Panc1 (cell line): ENCODE measurements at places on chromosomes 7 and 10. TPM values are rescaled to one million over a fixed set of nuclear protein-coding genes. Genes with fewer than 3 reads are reported as not detected.
A peak's percentile ranks its signal among the peaks of the same experiment; 100 is the strongest.

Gene VAX1
- total RNA-seq, result 4.6 TPM

Gene FAM180A
- not detected for total RNA-seq

Gene OR13A1
- total RNA-seq, result not detected

Gene AMPH
- not detected for total RNA-seq

Gene LIPM
- not detected for total RNA-seq

Gene SVOPL
- not detected for total RNA-seq

DNA sequence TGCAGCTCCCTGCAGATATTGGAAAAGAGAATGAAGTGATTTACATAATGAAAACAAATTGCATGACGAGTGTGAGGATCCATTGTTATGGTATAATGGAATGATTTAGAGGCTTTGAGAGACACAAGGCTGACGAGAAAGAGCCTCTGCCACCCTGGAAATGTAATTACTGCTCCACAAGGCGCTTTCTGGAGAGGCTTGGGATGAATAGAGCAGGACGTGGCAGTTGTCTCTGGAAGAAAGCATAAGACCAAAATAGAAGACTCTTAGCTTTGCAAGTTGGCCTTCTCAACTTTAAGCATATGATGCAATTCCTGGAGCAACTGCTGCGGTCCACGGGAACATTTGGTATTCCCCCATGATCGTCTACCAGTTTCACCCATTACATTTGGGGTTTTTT, 181.9 kb upstream of the TCF7L2 start:
- no peak for DNase-seq

DNA sequence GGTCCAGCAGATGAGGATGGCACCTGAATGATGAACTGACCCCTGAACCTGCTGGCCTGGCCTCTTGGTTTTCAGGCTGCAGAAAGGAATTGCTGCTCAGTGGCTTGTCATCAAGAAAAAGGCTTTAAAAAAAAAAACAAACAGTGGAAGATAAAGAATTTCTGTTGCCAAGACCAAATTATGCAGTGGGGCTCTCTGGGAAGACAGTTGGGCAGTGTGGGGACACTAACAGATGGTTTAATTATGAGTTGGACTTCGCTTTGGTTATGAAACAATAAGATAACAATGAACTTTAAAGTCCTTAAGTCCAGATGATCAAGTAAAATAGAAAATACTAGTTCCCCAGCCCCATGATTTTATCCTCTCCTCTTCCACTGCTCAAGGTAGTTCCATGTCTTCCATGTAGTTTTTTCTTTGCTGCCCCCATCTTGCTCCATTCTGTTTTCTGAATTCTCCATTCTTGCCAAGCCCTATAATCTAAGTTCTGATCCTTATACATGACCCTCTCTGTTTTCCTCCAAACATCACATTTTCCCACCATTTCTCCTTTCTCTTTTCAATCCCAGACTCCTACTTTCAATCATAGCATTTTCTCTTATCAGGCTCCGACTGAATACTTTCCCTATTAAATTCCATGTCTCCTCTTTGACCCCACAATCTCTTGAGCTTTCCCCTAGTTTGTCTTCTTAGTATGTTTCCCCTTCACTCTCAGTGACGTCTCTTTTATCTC, 52.6 kb downstream of the ANK3 start:
- DNase-seq, result no peak

- DNase-seq, result peak; percentile 82
Measured at GRCh38 chr10:97542169-97543024, 30.2 kb upstream of the ANKRD2 start.

- DNase-seq, result peak; percentile 58
Measured at GRCh38 chr10:52566471-52567246, 205.9 kb downstream of the MBL2 start.

DNA sequence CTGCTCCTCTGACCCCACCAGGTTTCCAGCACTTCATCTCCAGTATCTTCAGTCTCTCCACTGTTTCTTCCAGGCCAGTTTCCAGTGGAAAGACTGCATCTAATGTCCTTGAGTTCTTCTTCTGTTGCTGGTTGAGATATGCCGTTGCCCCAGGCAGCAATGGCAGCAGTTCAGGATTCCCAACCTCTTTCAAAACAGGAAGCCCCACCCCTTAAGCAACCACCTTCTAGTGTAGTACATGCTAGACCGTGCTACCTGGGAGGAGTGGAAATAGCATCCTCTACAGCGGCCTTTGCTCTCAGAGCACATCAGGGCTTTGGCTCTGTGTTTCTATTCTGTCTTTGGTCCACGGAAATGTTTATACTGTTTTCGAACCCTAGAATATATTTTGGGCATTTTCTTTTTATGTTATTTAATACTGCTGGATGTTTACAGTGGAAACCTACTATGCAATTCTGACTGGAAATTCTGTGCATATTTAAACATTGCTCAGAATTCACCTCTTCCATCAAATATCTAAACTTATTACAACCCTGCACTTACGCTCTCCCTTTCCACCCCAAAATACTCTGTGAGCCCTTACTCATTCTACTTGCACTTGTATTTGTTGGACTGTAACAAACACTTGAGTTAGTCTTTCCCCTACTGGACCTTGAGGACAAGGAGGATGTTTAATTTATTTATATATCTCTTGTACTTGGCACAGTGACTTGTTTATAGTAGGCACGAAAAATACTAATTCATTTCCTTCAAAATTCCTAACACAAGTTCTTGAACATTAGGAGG, 8.5 kb upstream of the BPGM start:
- DNase-seq, result no peak

GRCh38 chr7:129257168-129257567, 32.3 kb downstream of the AHCYL2 start:
- no peak for DNase-seq

- no peak for DNase-seq
Measured at GRCh38 chr7:6577369-6578113, at the start of gene ZDHHC4. Gene ZDHHC4, plus strand, starts transcription at chr7:6577454. Its CDS starts 3,108 bp downstream, at chr7:6580562.

DNA sequence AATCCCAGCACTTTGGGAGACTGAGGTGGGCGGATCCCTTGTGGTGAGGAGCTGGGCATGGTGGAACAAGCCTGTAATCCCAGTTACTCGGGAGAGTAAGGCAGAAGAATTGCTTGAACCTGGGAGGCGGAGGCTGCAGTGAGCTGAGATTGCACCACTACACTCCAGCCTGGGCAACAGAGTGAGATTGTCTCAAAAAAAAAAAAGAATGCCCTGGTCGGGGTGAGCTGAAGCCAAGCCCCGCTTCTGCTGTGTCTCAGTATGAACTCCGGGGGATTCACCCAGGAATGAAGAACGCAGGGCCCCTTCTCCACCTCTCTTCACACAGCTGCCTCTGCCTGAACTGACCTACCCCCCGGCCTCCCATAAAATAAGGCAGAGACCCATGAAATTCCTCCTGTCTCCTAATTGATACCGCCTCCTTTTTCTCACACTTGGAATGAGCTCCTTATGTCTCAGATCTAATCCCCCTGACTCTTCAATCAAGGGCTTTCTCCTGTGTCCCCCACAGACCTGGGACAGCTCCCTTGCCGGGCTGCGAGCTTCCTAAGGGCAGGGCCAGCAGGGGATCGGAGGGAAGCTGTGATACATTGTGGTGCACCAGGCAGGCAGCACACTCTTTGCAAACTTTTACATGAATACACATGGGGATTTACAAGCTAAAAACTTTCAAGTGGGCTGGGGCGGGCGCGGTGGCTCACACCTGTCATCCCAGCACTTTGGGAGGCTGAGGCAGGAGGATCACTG, 911 bp upstream of the ZP3 start:
- DNase-seq, result no peak

GRCh38 chr7:148288592-148289151, 301.9 kb upstream of the C7orf33 start:
- DNase-seq, result no peak

GRCh38 chr10:51892965-51893658, 193.7 kb upstream of the CSTF2T start:
- no peak for DNase-seq

- DNase-seq, result no peak
Measured at GRCh38 chr10:125605167-125605566, 77.8 kb downstream of the TEX36 start.

GRCh38 chr10:77707570-77707969, 70.0 kb upstream of the KCNMA1 start:
- DNase-seq, result no peak

DNA sequence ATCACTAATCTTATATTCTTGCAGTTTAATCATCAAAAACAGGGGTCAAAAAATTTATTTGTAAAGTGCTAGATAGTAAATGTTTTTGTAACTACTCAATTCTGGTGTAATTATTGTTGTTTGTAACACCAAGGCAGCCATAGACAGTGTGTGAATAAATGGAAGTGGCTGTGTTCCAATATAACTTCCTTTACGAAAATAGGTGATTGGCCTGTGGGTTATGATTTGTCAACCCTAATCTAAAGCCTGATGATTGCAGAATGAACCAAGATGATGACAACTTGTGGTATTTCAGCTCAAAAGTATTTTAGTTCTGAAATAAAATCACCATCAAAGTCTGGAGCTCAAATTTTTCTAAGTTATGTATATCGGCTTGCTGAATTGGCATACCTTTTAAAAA, 34.4 kb upstream of the ETV1 start:
- DNase-seq, result no peak

- DNase-seq, result no peak
Measured at GRCh38 chr10:119595676-119596515, 868 bp downstream of the TIAL1 start.

DNA sequence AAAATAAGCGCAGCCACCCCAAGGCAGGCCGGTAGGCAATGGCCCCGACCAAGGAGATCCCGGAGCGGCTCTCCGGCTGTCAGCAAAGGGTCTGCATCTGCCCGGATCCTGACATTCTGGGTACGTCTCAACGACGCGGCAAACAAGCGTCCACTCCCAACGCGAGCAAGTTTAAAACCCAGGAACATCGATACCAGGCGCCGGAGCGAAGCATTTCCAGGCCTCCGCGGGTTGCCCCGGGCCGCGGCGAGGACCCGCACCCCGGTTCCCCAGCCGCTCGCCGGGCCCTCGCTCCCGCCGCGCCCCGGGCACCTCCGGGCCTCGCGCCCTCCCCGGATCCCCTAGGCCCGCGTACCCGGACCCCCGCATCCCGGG, 453 bp downstream of the URGCP start:
- DNase-seq, result no peak

DNA sequence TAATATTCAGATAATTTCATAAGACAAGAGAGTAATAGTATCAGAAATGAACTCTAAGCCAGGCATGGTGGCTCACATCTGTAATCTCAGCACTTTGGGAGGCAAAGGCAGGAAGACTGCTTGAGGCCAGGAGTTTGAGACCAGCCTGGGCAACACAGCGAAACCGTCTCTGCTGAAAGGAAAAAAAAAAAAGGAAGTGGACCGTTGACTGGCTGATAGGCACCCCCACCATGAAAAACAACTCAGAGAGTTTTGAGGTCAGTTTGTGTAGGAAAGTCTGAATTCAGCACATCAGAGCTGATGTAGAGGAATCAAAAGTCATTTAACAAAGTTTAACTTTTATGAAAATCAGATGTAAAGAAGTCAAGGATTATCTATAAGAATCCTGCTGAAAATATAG, 63.2 kb upstream of the AMPH start:
- DNase-seq, result no peak

GRCh38 chr10:48691812-48692528, 7.3 kb downstream of the WDFY4 start:
- no peak for DNase-seq

GRCh38 chr7:139436806-139437205, 46.7 kb downstream of the KLRG2 start:
- no peak for DNase-seq

DNA sequence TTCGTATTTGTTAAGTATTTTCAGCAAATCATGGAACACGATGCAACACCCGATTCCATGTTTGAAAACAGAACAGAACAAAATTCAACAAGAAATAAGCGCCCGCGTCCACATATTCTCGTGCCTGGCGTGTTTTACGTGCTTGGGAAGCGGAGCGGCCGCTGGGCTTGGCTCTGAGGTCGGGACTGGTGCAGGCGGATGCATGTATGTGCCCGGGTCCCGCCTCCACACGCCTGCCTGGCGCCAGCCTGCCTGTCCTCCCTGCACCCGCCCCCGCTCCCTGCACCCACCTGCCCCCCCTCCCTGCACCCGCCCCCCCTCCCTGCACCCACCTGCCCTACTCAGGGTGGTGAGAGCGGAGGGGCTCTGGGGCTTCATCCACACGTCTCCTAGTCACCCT, 454.5 kb downstream of the DNAJB6 start:
- no peak for DNase-seq

DNA sequence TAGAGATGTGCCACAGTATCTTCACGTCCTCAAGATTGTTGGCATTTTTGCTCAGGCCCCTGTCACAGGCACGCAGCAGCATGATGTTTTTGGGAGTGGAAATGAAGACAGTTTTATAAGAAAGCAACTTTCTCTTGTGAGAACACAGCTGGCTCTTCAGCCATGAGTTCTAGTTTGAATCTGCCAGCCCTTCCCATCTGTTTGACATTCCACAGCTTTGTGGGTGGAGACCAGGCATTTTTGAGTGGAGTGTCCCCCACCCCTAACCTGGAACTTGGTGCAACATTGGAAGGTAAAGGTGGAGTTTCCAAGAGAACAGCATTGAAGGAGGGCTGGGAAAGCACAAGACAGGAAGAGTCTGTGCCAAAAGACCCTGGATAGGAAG, 253.1 kb upstream of the IGFBP3 start:
- DNase-seq, result no peak

DNA sequence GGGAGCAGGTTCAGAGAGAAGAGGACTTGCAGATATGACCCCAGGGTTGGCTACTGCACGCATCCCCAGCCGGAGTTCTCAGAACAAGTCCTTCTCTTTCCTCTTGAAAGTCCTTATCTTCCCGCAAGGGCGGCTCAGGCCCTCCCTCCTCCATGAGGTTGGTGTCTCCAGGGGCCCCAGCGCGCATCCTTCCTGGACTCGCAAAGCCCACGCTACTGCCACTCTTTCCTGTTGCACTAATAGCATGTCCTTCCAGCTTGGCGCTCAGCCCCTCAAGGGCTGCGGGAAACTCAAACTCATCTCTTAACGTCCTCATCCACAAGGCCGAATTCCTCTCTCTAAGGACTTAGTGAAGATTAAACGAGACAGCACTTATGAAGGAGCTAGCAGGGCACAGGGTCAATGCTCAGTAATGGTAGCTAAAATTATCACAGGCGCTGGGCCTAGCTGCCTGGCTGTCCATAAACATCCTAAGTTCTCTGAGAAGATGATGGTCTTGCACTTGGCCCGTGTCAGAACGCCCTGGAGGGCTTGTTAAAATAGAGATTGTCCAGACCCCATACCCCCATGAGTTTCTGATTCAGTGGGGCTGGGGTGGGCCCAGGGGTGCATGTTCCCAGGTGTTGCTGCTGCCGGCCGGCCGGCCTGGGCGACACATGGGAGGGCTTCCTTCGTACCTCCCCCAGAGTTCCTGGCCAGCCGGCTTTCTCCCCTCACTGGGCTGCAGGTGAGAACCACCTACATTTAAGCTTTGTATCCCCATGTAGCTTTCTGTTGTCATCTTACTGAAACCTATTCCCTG, 261.4 kb downstream of the COBL start:
- no peak for DNase-seq
